ENCODE measurements at places on chromosomes 4 and X.

- DNase-seq: no peak
Observed at GRCh38 chr4:74757136-74757535, 37.2 kb downstream of the BTC start.

- DNase-seq: no peak
Observed at GRCh38 chr4:143654571-143654970, 45.9 kb downstream of the FREM3 start.

- DNase-seq: no peak
Observed at GRCh38 chrX:41688156-41688555, 617 bp upstream of the GPR34 start.

DNA sequence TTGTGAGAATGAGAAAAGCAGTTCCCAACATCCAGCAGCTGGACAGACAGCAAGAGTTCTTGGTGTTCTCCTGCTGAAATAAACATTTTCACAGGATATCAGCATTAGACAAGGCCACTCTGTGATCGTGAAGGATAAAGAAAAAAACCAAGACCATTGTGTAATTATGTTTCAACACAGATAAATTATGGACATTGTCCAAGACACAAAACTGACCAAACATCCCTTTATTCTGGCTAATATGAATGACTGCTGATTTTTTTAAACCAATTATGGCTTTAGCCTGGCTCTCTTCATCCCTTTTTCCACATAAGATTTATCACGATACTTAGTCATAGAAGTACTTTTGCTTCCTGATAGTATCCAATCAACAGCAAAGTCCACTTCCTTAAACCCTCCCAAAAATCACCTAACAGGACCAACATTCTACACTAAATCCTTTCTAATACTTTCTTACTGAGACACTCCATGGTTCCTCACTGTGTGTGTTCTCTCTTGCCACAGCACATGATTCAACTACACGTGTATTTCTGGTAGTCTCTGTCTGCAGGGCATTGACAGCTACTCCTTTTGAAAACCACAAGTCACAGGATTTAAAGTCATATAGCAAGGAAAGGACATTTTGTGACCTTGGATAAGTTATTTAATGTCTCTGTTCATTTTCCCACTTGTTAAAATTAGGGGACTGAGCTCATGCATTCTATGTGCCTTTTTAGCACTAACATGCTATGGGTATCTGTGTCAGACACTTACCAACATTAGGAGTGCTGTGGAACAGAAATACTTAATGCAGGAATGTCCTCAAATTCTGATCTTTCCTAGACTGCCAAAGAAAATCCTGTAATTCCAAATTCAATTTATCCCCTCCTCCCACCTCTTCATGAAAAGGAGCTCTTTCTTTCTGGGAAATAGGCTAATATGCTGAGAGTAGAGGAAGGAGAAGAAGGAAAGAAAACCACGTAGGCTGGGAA is 137.2 kb upstream of the PGRMC2 start:
- no peak for DNase-seq

- no peak for DNase-seq
Observed at GRCh38 chr4:36310793-36311192, 29.4 kb downstream of the DTHD1 start.

DNA sequence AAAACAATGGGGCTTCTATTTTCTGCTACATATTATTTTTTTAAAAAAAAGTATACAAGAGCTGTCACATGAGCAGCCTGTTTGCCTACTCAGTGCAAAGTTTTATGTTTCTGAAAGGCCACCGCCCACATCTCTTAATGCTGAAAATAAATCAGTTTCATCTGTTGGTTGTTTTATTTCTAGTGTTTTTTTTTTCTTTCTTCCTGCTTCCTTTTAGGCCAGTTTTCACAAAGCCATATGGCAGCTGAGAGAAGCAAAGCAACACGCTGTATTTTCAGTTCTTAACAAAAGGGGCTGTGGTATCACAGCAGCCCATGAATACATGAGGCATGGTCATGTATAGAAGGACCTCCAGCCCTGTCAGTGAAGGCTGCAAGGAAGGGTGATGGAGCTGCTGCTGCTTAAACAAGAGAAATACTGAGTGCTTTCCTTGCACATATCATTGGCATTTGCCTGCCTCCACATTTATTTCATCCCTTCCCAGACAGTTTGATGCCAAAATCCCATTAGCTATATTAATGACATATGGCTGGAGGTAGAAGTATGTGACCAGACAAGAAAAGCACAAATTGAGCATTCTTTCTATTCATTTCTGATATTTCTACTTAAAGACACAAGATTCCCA is 172.5 kb downstream of the PCDH18 start:
- DNase-seq: no peak

- DNase-seq: no peak
Observed at GRCh38 chr4:186765138-186765537, 41.5 kb upstream of the FAT1 start.
